Hematopoietic multipotent progenitor cell (in vitro differentiated cells): ENCODE measurements at places on chromosomes 16 and 17. TPM values are rescaled to one million over a fixed set of nuclear protein-coding genes. Genes with fewer than 3 reads are reported as not detected.

The FAM20A gene
- total RNA-seq = 0.27 TPM

The RND2 gene
- total RNA-seq = 0.27 TPM

The TBC1D28 gene
- total RNA-seq = under 0.01 TPM

The GPR139 gene
- not detected for total RNA-seq

The NDRG4 gene
- 6.7 TPM for total RNA-seq

DNA sequence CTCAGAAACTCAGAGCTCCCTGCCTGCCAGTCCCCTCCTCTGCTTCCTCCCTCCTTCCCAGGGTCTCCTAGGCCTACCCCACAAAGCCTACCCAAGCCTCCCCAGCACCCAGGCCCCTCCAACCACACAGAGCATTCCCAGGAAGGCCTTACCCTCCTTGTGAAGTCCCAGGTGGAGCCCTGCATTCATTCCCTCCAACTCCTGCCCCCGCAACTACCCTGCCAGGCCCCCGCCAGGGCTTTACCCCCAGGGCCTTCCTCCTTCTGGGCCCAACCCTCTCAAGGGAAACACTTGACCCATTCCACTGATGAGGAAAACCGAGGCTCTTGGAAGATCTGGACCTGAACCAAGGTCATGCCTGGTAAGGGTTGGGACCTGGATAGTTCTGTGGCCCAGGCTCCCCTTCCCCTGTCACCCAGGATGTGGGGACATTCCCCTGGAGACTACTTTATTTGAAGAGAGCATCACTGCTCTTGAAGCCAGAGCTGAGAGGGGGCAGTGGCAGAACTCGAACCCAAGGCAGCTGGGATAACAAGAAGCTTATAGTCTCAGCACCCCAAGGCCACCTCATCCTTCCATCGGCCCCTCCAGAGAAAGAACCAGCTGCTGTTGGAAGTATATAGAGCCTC, 12.5 kb downstream of the PLLP start:
- no peak for DNase-seq

DNA sequence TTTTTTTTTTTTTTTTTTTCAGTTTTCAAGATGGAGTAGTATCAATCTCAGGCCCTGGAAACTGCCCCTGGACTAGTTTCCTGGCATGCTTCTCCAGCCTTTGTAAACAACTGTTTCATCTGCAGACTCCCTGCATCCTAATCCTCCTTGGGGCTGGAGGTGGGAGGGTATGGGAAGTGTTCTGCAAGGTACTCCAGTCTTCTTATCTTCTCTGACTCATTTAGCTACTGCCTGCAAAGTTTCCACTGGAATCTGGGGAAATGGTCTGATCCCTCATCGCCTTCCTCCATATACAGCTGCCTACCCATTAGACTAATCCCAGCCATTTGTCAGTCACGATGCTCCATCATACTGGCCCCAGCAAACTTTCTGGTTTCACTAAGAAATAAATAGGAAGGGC, 21.5 kb downstream of the COPZ2 start:
- no peak for DNase-seq

GRCh38 chr16:81657224-81657623, 121.9 kb upstream of the PLCG2 start:
- DNase-seq = no peak

GRCh38 chr17:29252101-29252791, 5.6 kb downstream of the CRYBA1 start:
- no peak for DNase-seq

DNA sequence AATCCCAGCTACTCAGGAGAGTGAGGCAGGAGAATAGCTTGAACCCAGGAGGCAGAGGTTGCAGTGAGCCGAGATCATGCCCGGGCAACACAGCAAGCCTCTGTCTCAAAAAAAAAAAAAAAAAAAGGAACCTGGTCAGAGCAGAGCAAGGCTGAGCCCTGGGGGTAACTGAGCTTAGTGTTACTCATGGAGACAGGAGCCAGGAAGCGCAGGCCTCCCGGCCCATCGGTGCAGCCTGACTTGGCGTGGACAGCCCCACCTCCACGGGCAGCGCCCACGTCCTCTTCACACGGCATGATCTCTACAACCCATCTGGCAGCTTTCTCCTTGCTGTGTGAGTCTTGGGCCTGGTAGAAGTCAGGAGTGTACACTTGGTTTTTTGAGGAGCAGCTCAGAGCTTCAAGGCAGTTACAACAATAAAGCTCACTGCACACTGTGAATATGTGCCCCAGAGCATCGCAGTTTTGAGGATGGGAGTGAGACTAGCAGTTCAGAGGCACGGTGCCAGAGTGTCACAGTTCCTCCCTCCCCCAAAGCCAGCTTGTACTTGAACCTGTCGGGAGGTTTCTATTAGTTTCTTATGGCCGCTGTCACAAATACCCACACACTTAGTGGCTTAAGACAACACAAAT, 129.9 kb downstream of the RAP1GAP2 start:
- DNase-seq = peak; percentile 54

- no peak for DNase-seq
Measured at GRCh38 chr17:36888236-36888951, 48.9 kb upstream of the LHX1 start.

DNA sequence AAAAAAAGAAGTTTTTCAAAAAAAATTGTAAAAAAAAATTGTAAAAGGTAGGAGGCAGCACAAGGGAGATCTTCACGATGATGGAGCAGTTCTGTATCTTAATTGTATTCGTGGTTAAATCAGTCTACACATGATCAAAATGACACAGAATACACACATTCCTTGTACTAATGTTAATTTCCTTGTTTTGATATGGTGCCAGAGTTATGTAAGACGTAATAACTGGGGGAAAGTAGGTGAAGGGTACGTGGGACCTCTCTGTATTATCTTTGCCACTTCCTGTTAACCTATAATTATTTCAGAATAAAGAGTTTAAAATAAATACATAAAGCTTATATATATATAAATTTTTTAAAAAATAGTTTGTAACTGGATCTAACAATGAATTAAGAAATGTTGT, 36.8 kb downstream of the HELZ start:
- no peak for DNase-seq

DNA sequence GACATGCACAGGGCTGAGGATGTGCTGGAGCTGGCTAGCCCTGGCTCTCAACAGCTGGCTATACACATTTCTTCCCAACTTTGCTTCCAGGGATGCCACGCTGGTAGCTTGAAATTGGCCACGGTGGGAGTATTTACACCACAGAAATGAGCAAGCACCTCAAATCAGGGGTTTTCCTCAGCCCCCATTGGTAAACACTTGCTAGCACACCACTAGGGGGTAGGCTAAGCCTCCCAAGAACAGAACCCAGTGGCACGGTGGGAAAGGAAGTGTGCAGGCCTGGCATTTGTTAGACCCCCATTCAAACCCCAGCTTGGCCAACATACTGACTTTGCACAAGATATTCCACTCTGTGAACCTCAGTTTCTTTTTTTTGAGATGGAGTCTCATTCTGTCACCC, 12.9 kb downstream of the DRC3 start:
- peak; percentile 26 for DNase-seq

DNA sequence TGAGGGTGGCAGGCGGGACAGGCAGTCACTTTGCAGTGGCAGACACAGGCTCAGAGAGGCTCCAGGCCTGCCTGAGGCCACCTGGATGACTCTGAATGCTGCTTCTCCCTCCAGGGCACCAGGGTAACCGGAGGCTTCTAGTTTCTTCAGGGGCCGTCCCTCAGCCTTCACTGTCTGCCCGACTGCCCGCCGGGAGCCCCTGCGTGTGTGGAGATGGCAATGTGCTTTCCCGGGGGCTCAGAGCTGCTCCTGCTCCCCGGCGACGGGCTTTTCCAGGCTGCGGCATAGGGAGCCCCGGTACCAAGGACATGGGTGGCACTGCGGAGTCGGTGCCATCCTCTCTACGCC, 51.5 kb downstream of the CBFA2T3 start:
- DNase-seq = no peak
